Activated CD4-positive, alpha-beta T cell treated with anti-CD3 and anti-CD28 coated beads for 24 hours (primary cell): ENCODE measurements at places on chromosomes 5 and 9.
A peak's percentile ranks its signal among the peaks of the same experiment; 100 is the strongest.

DNA sequence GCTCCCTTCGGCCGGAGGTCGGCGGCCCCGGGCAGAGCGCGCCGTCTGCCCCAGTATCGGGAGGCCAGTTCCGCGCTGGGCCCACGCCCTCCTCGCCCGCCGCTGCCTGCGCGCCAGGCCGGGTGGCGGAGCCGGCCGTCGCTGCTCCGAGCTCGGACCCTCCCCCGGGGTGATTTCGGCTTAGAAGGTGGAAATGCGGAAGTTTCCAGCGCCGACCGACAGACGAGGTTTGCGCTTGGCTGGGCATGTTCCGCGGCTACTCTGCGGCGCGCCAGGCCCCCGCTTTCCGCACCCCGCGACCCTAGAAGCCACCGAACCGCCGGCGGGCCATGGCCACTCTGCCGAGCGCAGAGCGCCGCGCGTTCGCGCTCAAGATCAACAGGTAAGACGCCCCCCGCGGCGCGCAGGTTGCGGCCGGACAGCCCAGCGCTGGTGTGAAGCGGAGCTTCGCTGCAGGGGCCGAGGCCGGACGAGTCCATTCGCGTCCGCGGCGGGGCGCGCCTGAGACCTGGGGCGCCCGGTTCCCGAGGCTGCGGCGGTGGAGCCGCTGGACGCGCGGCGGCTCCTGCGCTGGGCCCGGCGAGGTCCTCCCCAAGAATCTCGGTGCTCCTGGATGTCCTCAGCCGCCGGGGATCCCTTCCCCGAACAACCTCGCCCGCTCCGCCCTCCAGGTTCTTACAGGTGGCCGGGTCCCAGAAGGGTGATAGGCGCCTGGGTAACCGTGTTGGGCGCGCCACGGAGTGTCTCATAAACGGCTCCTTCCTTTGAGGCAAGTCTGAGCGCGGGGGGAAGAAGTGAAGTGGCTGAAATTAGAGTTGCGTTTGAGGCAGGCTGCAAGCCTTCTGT is at the start of gene DOCK8:
Gene DOCK8, plus strand, starts transcription at position 218 of the 846 bp plus-strand sequence. Its CDS starts 112 bp downstream, at position 330.
- peak; percentile 29 for DNase-seq

DNA sequence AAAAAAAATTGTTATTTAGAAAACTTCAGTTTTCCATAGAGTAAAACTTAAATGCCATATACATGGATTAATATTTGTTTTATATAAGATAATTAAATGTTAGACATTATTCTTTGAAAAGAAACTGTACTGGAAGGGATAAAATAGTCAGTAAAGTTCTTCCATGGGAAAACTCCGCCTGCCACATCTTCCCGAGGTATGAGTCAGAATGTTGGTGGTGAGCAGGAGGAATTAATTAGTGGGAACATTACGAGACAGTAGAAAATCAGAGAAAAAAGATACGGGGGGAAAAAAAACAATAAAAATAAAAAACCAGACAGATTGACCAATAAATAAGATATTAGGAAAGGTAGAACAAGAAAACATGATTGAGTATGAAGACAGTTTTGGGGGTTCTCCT is 930.3 kb upstream of the C9orf72 start:
- no peak for DNase-seq

GRCh38 chr5:51326844-51327243 is 56.4 kb upstream of the ISL1 start:
- DNase-seq, result no peak

DNA sequence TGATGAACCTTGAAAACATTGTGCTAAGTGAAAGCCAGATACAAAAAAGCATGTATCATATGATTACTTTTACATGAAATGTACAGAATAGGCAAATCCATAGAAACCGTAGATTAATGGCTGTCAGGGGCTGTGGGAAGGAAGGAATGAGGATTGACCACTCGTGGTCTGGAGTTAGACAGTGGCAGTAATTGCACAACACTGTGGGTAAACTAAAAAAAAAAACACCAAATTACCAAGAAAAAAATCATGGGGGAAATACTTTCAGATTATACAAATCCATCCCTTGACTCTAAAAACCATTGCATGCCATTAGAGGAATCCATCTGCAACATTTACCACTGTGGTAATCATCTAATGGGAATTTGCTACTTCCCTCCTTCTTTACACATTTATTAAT is 140.0 kb downstream of the SIL1 start:
- no peak for DNase-seq

- DNase-seq, result no peak
These were observed 11.0 kb downstream of the B4GALT7 start for GRCh38 chr5:177610770-177611445.

DNA sequence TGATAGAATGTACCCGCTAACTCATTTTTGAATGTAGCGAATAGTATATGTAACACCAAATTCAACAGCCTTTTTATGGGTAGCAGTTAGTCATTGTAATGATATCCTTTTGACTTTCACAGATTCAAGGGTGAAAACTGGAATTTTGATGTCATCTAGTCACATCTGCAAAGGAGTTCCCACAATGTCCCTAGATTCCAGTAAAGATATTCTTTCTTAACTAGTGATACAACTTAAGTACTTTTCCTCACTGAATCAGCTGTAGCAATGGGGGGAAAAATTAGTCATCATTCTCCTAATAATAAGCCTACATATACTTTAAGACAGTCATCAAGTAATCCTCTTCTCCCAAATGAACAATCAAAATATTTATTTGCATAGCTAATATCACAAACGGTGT is 11.5 kb upstream of the SSBP2 start:
- no peak for DNase-seq

- no peak for DNase-seq
These were observed 32.8 kb upstream of the MSANTD3 start for GRCh38 chr9:100394032-100394695.

GRCh38 chr5:177458912-177459350 is 12.3 kb downstream of the PRR7 start:
- DNase-seq, result no peak

DNA sequence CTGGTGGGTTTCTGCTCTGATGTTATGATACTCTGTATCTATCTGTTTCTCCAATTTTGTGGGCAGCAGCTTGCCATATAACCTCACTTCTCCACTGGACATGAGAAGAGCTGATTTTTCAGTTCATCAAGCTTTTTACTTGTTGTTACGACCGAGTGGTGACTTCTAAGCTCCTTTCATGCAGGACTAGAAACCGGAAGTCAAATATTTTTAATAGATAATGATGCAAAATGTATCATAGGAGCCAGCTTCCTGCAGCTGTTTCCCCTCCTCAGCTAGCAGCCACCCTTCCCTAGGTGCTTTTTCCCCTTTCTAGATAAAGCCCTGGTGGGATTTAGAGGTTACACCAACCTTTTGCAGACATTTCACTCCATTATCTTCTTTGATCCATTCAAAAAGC is 17.0 kb upstream of the ADAM19 start:
- DNase-seq, result no peak
